Ammon's horn (tissue), 1 donor: ENCODE measurements at places on chromosomes 12 and 14.
A peak's percentile ranks its signal among the peaks of the same experiment; 100 is the strongest.

- DNase-seq = no peak
These were observed 229.1 kb downstream of the KCNC2 start for GRCh38 chr12:74980510-74980909.

DNA sequence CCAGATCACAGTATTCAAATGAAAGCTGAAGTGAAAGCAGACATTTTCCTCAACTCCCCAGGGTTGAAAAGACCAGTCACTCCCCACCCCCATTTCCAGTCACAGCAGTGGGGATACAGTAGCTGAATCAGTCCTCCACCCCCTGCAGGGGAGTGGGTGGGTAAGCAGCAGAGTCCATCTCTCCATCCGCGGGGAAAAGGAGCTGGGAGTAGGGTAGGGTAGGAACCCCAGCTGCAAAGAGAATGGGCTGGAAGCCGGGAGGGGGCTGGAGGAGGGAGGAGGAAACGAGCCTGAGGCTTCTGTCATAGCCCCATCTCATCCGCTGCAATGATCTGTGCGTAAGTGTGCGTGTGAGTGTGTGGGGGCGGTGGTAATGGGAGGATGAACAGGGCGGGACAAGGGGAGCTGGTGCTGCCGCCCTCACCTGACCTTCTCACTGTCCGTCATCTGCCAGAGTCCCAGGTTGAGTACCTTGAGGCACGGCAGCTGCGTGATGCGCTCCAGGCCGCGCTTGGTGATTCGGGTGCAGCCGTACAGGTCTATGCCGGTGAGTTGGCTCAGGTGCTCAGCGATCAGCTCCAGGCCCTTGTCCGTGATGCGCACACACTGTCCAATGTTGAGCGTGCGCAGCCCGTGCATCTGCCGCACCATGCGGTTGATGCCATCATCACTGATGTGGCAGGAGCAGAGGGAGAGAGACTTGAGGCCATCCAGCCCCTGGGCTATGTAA is 1.8 kb downstream of the FBXL14 start:
- DNase-seq = peak; percentile 59

GRCh38 chr12:87259391-87259790 is 769.8 kb downstream of the C12orf50 start:
- no peak for DNase-seq

GRCh38 chr14:90624732-90625400 is 191.4 kb downstream of the TTC7B start:
- no peak for DNase-seq
